ENCODE measurements at places on chromosomes 2 and 18.

- DNase-seq, result peak; percentile 7
These were observed 44.7 kb upstream of the KIDINS220 start for GRCh38 chr2:8882094-8882493.

DNA sequence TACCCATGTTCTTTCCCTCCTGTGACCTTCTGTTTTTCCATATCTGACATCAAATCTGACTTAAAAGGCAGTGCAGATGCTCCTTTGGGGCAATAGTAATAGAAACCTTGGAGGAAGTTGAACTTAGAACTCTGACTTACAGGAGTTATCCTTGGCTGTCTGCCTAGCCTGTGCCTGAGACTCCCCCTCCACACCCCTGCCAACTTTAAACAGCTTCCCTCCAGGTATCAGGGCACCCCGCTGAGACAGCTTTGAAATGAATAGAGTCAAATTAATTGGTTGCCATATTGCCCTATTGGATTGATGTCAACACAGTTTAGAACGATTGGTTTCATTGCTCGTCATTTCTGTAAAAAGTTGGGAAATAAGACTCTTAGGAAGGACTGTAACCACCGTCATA is 322.0 kb downstream of the PRKCE start:
- DNase-seq, result no peak

DNA sequence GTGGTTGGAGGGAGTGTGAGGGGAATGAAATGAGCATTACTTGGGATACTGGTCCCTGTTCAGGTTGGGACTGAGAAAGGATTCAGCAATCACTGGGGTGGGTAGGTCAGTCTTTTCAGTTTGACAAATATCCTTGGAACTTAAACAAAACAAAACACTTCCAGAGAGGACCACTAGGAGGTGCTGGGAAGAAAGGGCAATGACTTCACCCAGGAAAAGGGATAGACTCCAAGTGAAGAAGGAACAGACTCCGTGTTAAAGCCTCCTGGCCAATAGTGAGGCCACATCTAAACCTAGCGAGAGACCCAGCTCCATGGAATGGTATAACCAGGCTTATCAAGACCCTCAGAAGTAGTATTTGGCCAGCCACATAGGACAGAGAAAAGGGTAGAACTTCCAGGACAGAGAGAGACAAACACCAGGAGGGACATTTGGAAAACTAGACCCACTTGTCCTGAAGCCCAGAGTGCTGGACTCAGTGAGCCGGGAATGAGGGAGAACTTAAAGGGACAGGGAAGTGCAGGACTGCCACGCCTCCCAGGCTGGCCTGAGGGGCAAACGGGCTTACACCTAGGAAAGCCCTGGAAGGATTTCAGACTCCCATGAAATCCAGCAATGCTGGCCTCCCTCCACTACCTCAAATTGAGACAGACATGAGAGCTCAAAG is 19.6 kb upstream of the KCNG3 start:
- peak; percentile 37 for DNase-seq

DNA sequence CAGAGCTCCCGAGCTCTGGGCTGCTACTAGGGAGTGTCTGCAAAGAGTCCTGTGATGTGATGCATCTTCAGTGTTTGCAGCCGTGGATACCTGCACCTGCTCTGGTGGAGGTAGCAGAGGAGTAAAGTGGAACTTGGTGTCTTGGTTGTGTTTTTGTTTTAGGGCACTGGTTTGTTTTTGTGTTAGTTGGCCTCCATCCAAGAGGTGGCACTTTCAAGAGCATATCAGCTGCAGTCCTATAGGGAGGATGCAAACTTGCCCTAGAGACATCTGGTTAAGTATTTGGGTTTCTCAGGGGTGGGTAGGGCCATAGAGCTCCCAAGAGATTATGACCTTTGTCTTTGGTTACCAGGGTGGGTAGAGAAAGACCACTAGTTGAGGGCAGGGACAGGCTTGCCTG is 1249.0 kb upstream of the FAM98A start:
- no peak for DNase-seq

DNA sequence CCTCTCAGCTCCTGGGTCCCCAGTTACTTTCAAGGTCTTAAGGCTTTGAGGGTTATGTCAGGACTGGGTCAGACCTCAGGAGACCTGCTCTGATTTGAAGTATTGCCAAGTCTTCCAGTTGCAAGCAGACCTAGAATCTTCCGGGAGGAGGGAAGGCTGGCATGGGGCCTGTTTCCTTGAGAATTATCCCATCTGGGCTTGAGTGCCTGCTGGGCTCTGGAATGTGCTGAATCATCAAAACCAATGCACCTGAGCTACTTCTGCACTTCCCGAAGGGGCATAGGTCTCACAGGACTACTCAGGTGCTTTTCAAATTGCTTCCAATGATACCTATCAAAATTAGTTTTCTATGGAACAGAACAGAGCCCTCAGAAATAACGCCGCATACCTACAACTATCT is 327.3 kb downstream of the XIRP2 start:
- DNase-seq, result no peak

DNA sequence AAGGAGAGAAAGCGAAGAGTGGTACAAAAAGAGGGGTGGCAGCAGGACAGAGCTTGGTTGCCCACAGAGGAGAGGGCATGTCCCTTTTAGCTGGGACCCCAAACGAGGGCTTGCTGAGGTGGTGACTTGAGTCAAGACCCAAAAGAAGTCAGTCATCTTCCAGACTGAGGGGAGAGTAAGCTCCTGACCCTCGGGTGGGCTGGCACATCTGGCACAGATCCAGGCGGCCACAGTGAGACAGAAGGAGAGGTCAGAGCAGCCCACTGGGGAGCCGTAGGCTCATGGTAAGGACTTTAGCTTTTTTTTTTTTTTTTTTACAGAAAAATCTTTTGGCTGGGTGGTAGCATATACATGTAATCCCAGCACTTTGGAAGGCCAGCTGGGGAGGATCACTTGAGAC is 77.9 kb upstream of the ST6GAL2 start:
- no peak for DNase-seq

GRCh38 chr18:48662011-48662661 is 123.3 kb downstream of the CTIF start:
- DNase-seq, result peak; percentile 94

DNA sequence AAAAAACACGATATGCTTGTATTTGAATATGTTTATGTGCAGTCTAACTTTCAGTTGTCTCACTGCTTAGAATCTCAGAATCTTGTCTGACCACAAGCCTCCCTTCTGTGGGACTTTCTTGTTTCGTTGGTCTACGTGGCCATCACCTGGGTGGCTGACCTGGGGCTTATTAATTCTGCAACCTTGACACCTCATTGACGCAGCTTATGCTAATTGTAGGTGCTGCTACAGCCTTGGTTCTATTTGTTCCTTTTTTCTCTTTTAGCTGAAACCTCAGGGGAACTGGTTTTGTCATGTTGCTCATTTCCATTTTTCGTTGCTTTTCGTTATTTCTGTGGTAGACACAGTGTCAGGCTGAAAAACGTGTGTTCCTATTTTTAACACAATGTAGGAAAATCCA is 273.7 kb downstream of the SLC4A3 start:
- no peak for DNase-seq

DNA sequence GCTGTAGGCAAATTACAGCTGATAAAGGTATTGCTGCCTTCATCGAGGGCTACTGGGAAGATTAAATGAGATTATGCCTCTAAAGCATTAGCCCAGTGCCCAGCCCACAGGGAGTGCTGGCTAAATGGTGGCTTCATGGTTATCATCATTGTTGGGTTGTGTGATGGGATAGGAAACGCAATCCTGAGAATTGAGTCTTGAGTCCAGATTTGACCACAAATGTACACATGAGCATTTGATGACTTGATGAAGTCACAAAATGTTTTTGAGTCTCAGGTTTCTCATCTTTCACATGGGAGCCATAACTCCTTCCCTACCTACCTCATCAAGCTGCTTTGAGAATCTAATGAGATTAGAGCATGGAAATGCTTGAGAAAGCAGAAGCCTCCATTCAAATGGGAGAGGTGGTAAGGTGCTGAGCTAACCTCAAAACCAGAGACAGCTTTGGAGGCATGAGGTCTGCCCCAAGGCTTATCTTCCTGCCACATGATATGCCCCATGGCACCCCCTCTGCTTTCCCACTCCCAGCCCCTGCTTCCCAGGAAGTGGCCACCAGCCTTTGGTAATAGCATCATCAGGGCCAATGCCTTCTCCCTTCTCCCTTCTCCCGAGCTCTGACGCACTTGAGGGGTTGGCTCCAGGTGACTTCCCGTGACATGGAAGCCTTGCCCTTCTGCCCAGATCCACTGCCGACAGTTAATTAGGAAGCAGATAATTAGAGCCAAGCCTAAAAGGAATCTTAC is 149.4 kb upstream of the EPAS1 start:
- no peak for DNase-seq

- DNase-seq, result no peak
These were observed 223.7 kb downstream of the LOXHD1 start for GRCh38 chr18:46433121-46433826.

GRCh38 chr18:24754583-24755253 is 294.3 kb downstream of the HRH4 start:
- no peak for DNase-seq

DNA sequence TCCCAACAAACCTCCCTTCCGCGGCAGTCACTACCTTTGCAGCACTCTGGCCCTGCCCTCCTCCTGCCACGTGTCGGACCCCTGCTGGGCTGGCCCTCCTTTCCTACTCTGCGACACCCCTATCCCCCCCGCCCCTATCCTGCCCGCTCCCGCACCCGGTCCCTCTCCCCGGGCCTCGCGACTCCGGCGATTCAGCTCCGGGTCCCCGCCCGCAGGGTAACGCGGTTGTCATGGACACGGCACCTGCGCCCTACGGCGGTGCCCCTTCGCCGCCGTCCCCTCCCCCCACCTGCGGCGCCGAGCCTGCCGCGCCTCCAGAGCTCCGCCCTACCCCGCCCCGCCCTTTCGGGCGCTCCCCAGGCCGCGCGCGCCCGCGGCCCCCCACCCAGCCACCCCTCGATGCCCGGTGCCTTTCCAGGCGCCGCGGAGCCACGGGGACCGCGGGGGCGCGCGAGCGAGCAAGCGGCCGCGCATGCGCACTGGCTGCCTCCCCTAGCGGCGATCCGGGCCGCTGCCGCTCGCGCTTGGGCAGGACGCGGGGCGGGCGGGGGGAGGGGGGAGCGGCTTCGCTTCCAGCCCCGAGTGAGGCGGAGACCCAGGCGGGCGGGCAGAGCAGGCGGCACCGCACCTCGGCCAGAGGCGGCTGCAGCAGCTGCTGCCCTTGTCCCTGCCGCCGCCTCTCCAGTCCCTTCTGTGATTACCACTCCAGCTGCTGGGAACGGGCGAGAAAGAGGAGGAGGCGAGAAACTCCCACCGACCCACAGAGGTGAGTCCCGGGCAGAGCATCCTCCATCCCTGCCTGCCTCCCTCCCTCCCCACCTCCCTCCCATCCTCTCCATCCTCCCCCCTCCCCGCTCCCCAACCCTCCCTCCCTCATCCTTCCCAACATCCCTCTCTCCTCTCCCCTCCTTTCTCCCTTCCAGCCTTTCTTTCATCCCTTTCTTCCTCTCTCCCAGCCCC is at the start of gene CTNNA2:
CTNNA2 (plus strand) TSS at position 610 of the 960 bp plus-strand sequence.
- DNase-seq, result peak; percentile 36

DNA sequence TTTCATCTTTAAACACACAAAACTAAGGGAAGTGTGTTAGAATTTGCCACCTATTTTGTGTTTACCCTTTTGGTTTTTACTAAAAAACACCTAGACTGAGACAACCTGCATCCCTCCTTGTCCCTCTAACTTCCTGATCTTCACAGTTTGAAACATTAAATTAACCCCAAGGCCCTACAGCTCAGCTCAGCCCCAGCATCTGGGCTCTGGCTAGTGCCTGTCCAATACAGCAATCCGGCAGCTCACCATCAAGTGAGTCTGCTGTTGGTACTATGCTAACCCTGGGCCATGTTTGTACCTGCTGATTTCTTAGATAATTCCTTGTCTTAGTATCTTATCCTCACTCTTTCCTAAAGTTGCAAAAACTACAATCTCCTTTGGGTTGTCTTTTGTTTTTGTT is 162.4 kb downstream of the DSEL start:
- DNase-seq, result no peak

DNA sequence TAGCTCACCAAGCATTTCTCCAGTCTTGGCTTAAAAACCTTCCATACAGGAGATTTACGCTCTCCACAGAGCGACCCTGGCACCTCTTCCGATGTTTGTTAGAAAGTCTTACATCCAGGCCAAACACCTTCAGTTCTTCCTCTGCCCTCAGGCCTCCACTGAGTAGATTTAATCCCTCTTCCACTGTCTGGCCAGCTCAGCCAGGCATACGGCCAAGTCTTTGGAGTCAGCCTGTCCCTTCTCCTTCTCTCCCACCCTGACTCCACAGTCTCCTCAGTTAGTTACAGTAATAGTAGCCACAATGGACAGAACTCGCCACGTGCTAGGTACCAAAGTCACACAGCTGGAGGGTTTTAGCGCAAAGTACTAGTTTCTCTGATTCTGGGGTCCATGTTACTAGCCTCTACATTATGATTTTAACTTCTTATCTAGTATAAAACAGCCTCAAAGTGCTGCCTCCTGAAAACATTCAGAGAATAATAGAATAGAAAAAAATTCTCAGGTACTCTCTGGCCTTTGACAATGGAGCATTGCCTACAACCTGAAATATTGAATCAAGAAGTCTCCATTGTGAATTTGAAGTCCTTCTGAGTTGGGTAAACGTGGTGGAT is 39.5 kb downstream of the THNSL2 start:
- DNase-seq, result no peak

DNA sequence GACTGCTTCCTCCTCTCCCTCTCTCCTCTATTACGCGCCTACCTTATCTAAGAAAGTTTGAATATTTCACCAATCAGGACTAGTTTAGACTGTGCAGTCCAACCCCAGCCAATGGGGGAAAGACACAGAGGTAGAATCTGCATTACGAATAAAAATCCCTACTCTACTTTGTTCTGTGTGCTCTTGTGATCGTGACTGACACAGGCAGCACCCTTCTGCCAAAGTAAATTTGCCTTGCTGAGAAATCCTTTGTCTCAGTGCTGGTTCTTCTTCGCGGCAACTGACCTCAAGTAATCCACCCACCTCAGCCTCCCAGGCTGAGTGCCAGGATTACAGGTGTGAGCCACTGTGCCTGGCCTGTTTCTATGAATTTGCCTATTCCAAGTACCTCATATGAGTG is 8.6 kb upstream of the CDCA7 start:
- no peak for DNase-seq

DNA sequence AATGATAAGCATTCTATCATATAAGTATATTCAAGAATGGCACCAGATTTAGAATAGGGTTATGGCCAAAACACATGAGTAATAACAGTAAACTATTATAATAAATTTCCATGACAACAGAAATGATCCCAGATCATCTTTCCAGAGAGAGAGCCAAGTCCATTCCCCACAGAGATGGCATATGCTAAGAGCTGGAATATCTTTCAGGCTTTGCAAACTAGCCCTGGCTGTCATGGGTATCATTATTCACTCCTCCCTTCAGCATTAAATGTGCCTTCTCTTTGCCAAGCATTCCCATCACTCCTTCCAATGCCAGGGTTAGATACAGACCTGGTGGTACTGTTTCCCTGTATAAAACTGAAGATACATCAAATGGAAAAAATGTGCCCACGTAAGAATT is 10.9 kb downstream of the FEZ2 start:
- DNase-seq, result no peak
